ENCODE measurements at places on chromosomes 6 and 20.
A peak's percentile ranks its signal among the peaks of the same experiment; 100 is the strongest.

- peak; percentile 40 for DNase-seq
These were observed 98.8 kb downstream of the HAO1 start for GRCh38 chr20:7841291-7841970.

GRCh38 chr6:139647016-139647415, 272.6 kb upstream of the CITED2 start:
- DNase-seq = peak; percentile 62

- DNase-seq = no peak
These were observed 837.3 kb downstream of the DHX35 start for GRCh38 chr20:39799366-39799965.

DNA sequence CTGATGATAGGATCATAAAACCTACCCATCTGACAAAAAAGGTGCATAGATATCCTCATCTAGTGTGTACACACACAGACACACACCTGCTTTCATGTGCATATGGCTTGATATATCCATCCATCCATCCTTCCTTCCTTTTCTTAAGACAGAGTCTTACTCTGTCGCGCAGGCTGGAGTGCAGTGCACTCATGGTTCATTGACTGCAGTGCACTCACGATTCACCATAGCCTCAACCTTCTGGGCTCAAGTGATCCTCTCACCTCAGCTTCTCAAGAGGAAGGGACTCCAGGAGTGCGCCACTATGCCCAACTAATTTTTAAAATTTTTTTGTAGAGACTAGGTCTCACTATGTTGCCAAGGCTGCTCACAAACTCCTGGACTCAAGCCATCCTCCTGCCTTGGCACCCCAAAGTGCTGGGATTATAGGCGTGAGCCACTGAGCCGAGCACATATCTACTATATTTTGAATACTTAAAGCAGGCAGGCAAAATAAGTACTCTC, 27.1 kb downstream of the ADNP start:
- DNase-seq = no peak

GRCh38 chr6:158559338-158559894, 475 bp upstream of the TMEM181 start:
- DNase-seq = no peak

- no peak for DNase-seq
These were observed 46.0 kb downstream of the KIAA1755 start for GRCh38 chr20:38214256-38215193.

GRCh38 chr20:32304131-32304746, 26.8 kb downstream of the KIF3B start:
- DNase-seq = no peak

DNA sequence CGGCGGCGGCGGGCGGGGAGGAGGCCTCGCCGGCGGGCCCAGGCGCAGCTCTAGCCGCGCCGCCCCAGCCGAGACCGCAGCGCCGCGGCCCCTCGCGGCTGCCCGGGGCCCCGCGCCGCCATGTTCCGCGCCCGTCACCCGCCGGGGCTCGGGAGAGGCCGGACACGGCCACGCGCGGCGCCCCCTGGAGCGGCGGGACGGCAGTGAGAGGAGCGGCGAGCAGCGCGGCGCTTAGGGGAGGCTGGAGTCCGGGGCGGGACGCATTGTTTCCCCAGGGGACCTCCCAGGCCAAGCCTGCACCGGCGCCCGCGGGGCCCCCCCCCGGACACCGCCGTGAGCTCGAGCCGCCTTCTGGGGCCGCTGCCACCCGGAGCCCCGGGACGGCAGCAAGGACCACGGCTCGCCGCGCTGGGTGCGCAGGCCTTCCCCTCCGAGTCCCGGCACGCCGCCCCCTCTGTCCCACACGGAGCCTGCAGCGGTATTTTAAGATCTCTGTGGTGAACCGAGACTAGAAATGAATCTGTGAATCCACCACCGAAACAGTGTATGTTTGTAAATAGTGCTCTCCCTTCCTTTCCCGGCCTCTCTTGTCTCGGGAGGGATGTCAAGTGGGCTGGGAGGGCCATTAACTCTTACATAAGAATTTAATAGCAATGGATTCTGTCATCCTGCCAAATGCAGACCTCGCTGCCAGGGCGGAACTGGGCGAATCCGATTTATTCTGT, 424 bp upstream of the KIF13A start:
- peak; percentile 69 for DNase-seq

- peak; percentile 88 for DNase-seq
These were observed 37.7 kb downstream of the FOXO3 start for GRCh38 chr6:108598305-108598863.

DNA sequence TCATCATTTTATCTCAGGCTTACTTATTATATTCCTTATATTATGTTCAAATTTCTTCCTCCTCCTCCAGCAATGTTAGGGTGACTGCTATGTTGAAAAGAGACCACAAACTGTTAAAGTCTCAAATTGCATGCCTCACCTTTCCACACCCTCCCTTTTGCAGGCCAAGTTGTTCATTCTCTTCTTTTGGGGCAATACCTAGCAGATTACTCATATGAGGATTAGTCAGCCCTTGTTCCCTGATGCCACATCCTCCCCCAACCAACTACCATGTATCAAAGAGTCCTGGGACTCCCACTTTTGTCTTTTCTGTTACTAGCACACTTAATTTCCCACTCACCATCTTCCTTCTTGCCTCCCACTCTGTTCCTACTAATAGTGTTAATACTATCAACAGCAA, 434.7 kb downstream of the BCKDHB start:
- peak; percentile 88 for DNase-seq

DNA sequence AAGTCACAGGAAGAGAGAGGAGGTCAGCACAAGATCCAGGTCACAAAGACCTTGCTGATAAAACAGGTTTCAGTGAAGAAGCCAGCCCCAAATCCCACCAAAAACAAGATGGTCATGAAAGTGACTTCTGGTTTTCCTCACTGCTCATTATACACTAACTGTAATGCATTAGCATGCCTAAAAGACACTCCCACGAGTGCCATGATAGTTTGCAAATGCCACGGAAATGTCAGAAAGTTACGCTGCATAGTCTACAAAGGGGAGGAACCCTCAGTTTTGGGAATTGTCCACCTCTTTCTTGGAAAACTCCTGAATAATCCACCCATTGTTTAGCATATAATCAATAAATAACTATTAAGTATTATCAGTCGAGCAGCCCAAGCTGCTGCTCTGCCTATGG, 427.2 kb downstream of the RFPL4B start:
- no peak for DNase-seq

DNA sequence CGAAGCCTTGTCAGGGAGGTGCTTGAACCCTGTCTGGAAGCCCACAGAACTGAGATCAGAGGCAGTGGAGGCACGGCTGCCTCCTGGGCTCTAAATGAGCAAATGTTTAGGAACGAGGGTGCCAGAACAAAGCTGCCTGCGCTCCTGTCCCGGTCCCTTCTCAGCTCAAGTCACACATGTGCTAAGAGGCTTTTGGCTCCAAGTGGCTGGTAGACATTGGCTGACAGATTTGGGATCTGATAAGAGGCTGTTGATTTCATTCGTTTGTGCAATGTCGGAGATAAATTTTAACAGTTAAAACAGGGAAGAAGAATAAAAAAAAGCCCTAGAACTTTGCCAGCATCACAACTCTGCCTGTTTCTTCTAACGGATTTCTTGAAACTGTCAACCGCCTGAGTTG, 191.8 kb downstream of the NRN1 start:
- no peak for DNase-seq

Data from AG10803 (cell line).